Right renal cortex interstitium (tissue), 3 donors: ENCODE measurements at places on chromosomes 5 and 9. TPM values are rescaled to one million over a fixed set of nuclear protein-coding genes. Genes with fewer than 3 reads are reported as not detected.

Gene FSD1L
- polyA plus RNA-seq, result 10.6 TPM

GRCh38 chr9:84947412-84947972 lies 278.0 kb downstream of the NTRK2 start:
- DNase-seq, result no peak

GRCh38 chr9:14310311-14310710 lies 3.6 kb downstream of the NFIB start:
- no peak for DNase-seq

DNA sequence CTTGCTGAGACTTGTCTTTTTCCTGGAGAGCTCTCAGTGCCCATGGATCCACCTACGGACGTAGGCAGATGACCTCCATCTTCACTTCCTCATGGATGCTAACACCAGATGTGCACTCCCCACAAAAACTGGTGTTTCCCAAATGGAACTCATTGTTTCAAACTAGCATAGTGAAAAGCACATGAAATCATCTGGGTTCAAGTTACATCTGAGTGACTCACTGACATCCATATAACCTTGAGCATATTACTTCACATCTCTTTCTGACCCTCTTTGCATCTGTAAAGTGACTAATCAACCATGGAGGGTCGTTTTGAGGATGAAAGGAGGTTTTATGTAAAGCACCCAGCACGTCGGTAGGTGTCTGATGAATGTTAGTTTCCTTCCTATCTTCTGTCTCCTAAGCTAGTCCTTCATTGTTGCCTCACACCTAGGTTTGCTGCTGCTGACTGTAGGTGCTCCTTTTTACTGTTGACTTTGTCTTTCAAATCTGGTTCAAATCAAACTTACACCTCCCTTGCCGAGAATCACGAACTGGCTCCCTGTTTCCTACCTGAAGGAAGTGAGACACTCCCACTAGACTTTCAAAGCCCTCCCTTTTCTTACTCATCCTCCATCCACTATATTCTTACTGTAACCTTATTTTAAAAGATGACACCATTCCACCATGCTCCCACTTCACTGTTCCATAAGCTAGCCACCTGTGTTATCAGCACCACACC lies 10.3 kb downstream of the OCLN start:
- no peak for DNase-seq

DNA sequence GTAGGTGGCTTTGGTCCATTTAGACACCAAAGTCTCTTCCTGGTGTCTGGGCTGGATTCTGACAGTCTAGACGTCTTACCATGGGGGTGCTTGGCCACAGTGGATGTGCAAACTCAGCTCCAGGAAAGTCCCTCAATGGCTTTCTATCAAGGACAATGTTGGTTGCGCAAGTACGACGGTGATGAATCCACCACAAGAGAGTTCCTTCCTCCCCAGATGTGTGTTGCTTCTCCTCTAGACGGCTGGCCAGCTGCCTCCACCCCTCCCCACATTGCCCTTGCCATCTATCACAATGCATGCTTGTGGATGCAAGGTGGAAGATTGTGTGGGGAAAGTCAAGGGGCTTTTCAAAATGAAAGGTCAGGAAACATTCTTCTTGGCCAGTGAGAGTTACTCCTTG lies 89.7 kb upstream of the IRX2 start:
- no peak for DNase-seq

- DNase-seq, result no peak
These were observed 29.6 kb upstream of the UBAC1 start for GRCh38 chr9:135990468-135991429.
